ENCODE measurements at places on chromosomes 5 and 9. TPM values are rescaled to one million over a fixed set of nuclear protein-coding genes. Genes with fewer than 3 reads are reported as not detected.

GRCh38 chr9:90801973-90802322 lies 329 bp downstream of the SYK start:
- DNase-seq, result no peak

GRCh38 chr9:94054716-94055115 lies 29.5 kb upstream of the PTPDC1 start:
- DNase-seq, result no peak

GRCh38 chr5:131514316-131515283 lies 120.4 kb downstream of the RAPGEF6 start:
- no peak for DNase-seq

GRCh38 chr9:83981126-83981871 lies 694 bp downstream of the RMI1 start:
- DNase-seq, result peak; percentile 67

GRCh38 chr5:170365011-170365410 lies 24.2 kb downstream of the KCNMB1 start:
- DNase-seq, result no peak

GRCh38 chr9:121784731-121785411 lies 133.4 kb downstream of the DAB2IP start:
- DNase-seq, result no peak

DNA sequence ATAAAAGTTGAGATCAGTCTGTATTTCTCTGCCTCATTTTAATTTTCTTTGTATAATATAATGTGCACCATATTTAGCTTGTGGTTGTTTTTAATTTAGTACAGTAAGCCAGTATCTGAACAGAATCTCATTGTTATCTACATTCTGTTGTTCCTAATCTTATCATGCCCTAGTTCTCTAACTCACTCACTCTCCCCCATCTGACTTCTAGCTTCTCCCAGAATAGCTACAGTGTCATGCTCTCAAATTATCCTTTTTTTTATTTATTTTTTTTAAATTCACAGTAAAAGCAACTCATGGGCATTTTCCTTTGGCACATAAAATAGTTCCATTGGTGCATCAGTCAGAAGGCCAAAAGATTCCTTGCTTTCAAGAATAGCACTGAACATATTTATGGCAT lies 156.6 kb downstream of the TRPM3 start:
- DNase-seq, result no peak

DNA sequence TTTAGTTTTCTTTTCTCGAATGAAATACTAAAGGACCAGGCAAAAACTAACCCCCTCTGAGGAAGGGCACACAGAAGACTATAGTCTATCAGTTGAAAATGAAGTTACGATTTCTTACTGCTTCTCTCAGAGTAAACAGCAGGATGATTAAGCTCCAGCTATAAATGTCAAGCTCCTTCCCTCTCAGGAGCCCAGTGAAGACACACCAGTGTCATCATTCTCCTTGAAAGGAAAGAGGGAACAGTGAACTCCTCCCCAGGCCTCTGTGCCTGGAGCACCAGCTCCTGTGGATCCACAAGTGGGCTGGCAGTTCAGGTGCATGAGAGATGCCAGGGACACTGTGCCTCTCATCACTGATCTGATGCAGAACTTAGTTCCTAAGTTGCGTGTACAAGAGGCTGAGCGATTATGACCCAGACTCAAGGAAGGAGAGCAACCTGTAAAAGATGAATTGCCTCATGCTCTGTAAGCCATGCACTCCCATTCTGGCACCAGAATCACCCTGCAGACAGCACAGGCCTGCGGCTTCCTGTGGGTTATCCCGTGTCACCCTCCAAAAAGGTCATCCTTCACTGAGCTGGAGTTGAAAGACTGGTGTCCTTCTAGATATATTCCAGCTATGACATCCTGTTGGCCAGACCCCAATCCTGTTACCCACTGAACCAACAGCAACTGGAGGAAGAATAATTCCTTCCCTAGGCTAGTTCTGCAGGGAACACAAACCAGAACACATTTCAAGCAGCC lies 394.0 kb downstream of the SEMA5A start:
- DNase-seq, result no peak

DNA sequence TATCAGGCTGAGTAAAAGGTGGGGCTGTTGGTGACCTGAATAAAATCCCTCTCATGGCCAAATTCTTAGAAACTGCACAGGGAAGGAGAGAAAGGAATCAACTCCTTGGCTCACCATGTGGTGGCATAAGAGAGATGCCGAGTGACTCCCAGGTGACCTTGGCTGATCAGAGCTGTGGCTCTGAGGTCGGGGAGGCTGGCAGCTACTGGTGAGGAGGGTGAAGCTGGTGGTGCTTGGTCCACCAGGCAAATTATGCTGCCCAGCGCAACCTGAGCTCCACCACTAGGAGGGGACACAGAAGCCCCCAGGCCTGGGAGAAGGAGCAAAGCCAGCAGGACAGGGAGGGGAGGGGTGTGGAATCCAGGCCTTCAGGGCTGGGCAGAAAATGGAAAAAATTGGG lies 111.2 kb upstream of the IL12B start:
- DNase-seq, result peak; percentile 42

- DNase-seq, result no peak
Measured at GRCh38 chr5:168443950-168444700, 42.1 kb upstream of the RARS1 start.

GRCh38 chr5:39928709-39929108 lies 503.9 kb upstream of the DAB2 start:
- DNase-seq, result no peak

DNA sequence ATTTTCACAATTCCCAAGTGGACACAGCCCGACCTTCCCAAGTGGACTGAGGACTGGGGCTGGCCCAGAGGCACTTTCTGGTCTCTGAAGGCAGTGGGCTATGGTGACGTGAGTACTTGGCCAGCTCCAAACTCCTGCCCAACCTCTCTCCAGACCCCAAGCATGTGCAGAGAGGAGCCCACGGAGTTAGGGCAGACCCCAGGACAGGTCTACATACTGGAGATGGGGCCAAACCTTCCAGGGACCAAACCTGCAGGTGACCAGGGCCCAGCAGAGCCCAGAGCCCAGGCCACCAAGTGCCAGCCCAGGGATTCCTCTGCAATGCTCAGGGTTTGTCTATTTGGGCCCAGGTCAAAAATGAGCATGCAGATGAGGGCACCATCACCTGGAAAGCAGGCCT lies 15.3 kb downstream of the BRD3 start:
- DNase-seq, result no peak

DNA sequence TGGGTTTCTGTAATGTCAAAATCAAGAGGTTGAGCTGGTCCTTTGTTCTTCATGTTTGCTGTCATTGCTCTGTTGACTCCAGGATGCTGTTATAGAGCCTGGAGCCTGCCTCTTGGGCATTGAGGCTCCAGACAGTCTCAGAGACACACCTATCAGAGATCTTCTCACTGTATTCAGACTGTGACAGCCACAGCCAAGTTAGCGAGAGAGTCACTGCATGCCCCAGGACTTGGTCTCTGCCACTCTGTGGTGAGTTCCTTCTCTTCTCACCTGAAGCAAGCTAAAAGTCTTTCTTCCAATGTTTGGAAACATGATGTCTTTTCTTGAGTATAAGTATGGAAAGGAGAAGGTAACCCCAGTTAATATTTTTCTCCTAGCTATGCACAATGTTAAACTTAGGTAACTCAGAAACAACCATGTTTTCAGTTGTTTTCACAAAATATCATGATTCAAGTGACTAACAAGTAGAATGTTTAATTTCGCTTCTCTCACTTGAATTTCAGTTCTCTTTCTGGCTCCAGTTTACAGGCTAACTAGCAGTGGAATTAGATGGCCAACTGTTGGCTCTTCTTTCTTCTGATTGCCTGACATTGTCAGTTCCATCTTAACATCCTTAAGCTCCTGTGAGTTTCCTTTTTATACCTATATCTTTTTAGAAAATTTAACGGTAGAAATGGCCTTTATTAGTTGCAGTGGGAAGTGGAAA lies 20.6 kb upstream of the ZFYVE16 start:
- no peak for DNase-seq

DNA sequence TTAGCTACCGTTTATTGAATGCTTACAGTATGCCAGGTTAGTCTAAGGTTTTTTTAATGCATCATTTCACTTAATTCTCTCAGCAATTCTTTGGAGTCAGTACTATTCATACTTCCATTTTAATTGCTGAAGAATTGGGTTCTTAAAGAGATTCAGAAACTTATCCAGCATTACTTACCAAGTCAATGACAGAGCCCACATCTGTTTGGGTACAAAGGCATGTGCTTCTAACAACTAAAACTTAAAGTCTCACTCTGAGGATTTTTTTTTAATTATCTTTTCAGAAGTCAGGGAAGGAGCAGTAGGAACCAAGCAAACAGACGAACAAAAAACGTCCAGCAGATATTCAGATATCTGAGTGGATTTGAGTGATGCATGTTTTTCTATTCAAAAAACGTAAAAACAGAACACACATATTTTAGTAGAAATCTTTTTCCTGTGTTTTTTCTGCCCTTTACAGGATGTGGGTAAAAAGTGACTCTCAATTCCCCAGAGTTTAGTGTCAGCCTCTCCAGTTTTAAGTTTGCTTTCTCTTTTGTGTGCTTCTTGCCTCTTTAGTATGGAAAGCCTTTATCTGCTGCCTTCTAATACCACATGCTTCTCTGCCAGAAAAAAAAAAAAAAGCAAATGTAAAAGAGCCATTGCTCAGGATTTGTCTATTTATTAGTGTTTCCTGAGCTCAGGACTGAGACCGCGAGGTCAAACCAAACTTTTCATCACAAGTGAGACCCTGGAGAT lies 118.0 kb downstream of the PRKACG start:
- DNase-seq, result no peak

DNA sequence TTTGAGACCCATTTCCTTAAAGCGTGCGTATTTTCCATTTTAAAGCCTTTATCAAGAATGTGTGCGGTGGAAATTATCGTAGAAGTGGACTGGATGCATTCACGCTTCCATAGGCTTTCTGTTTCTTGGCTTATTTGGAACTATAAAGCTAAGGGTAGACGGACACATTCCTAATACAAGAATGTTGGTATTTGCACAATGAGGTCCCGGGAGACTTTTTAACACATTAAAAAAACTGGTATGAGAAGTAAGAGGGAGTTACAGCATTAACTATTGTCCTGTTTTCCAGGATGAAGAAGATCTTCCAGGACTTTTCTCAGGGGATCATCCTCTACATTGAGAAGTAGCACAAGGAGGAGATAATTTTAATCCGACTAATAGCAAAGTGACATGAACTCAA lies 653.0 kb downstream of the MTRR start:
- DNase-seq, result no peak

DNA sequence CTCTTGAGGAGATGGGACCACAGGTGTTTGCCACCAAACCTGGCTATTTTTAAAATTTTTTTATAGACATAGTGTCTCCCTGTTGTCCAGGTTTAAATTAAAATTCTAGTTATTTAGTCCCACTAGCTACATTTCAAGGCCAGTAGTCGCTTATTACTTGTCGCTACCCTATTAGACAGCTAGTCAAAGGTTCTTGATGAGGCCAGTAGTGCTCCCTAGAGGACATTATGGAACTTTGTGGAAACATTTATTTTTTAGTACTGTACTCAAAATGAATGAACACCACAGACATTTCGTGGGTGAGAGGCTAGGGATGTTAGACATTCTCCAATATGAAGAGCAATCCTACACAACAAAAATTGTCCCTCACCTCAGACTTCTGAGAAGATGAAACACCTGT lies 14.4 kb upstream of the GRXCR2 start:
- no peak for DNase-seq

Gene PRLR
- 6.3 TPM for total RNA-seq

Gene HAPLN1
- total RNA-seq, result not detected

Gene SUB1
- total RNA-seq, result 439 TPM

Gene ENTR1
- 34.1 TPM for total RNA-seq

Gene CBY3
- not detected for total RNA-seq

Gene SREK1
- 54.9 TPM for total RNA-seq

Gene PCSK1
- total RNA-seq, result 0.92 TPM

Gene ADGRD2
- total RNA-seq, result not detected

Gene ZDHHC11B
- total RNA-seq, result 4.6 TPM
